ENCODE measurements at places on chromosomes 1 and 21.
A peak's percentile ranks its signal among the peaks of the same experiment; 100 is the strongest.

- peak; percentile 94 for DNase-seq
Measured at GRCh38 chr1:221335161-221336101, 406.5 kb downstream of the DUSP10 start.

DNA sequence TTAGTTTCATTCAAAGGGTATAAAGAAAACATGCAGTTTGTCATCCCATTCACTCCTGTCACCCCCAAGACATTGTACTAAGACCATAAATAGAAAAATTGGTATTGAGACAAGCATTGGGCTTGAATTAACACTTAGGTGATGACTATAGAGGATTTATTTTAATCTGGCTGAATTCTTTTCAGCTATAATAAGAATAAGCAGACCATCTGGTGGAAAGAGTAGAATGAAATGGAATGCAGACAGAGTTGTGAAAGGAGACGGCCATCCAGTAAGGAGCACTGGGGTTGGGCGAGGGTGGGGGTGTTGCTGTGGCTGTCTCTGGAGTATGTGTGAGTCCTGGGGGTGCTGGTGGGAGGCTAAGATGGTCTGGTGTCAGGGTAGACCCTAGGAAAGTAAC lies 125.0 kb upstream of the IVNS1ABP start:
- DNase-seq, result no peak

GRCh38 chr1:239879321-239880170 lies 212.1 kb upstream of the FMN2 start:
- no peak for DNase-seq

GRCh38 chr1:7704214-7705047 lies 66.7 kb upstream of the VAMP3 start:
- peak; percentile 46 for DNase-seq

- DNase-seq, result no peak
Measured at GRCh38 chr1:108801101-108801500, 54.6 kb downstream of the STXBP3 start.

- no peak for DNase-seq
Measured at GRCh38 chr1:118128761-118129160, 56.3 kb downstream of the SPAG17 start.

DNA sequence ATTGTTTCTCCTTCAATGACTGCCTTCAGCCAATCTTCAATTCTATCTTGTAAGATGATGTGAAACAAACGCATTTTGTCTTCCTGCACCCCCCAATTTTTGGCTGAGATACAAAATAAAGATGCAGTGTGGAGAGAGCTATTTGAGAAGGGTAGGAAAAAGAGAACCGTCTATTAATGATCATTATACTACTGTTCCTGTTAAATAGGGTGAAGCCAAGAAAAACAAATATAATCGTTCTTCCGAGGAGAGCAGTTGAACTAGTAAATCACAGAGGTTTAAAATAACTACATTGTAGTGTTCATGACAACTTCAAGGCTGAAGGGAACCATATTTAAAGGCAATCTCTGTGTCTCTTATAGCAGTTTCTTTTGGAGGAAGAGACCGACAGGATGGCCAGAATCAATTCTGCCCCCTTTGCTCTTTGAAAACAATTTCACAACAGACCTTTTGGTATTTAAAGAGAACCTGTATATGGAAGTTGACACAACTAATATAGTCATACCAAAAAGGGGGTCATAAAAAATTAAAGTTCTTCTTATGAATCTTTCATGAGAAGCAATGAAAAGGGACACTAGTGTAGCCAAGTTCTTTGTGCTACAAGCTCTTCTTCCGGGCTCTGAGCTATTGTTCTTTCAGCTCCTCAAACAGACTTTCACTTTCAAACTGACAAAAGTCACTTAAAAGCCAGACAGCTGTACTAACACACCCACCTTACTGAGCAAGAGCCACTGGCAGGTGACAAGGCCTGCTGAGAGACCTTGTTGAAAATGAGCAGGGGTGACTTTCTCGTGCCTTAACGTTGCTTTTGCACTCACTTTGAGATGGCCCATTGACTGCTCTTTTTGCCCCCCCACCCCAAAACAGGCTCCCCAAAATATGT lies 30.9 kb downstream of the PROX1 start:
- DNase-seq, result no peak

DNA sequence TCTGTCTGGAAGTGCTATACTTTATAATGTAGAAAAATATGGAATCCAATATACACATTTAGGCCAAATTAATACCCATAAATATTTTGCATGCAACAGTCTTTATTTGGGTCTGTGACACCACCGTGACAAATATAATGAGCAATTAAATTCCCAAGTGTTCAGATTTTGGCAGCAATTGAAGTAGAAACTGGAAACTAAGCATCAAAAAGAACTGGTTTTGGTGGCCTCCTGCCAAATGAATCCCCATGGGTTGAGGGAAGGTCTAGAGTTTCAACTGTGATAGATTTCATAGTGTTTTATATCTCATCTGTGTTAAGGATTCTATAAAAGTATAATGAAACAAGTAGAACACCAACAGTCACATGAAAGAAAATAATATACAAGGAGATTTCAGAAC lies 88.4 kb downstream of the DPYD start:
- DNase-seq, result peak; percentile 26
